ENCODE measurements at places on chromosomes 7 and 10.

DNA sequence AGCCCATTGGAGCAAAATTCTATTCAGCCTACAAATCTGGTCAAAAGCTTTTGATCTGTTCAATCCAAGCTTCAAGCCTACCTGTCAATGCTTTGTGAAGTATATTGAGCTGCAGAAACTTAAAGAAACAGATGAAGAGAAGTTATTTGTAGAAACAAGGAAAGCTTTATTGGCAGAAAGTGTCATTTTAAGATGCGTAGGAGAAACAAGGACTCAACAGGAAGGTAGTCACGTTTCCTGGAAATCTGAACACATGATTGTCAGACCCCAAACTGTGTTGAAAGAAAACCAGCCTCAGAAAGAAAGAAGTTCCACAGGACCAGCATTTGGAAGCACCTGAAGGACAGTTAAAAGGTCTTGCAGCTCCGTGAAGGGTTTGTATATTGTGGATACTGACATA lies 34.8 kb upstream of the PURB start:
- no peak for DNase-seq

DNA sequence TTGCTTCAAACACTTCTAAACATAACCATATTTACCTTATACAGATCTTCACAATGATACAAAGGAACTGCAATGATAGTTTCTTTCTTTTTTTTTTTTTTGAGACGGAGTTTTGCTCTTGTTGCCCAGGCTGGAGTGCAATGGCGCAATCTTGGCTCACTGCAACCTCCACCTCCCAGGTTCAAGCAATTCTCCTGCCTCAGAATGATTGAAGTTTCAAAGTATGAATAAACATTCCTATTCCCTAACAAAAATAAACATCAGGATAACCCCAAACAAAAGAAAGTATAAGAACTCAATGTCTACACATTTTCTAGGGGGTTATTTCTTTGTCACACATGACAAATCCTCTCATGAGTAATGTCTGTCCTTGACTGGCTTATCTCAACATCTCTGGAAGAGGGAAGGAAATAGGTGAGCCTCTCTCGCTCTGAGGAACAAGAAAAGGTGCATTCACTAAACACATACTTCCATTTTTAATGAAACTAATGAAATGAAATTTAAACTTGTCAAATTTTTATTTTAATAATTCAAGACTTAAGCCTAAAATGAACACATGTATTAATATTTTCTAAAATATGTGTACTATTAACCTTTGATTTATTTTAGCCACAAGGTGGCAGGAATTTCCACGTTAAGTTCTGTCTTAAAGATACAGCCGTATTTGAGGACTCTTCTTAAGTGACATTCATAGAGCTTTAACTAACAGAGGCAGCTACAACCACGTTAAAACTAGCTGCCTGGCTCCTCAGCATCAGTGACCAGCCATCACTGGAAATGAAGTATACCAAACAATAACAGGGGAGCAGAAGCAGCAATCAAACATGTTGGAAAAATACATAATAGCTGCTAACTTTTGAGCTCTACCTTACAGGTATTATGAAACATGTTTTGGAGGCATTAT lies 58.3 kb downstream of the MALSU1 start:
- peak; percentile 70 for DNase-seq

GRCh38 chr7:4959893-4960292 lies 906 bp upstream of the MMD2 start:
- no peak for DNase-seq

- DNase-seq, result no peak
These were observed 28.2 kb downstream of the SLK start for GRCh38 chr10:103995134-103995533.

- no peak for DNase-seq
These were observed 257.6 kb downstream of the MAD1L1 start for GRCh38 chr7:1975179-1975578.

Data from B cell (primary cell).